ENCODE measurements at places on chromosomes 13 and 19.

DNA sequence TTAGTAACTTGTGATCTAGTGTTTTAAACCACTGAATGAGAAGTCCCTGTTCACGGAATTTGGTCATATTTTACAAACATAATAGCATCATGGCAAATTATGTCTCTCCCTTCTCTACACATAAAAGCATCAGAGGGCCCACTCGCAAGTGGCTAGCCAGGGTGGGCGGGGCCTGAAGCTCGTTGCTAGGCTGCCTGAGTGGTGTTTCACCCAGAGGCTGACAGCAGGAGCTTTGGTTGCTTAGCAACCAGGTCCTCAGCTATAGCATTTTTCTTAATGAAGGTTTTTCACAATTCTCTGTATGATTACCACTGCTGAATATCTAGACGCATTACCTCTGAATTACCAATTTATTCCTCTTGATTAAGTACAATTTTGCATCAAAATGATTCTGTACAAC, 126.5 kb downstream of the NALCN start:
- no peak for DNase-seq

DNA sequence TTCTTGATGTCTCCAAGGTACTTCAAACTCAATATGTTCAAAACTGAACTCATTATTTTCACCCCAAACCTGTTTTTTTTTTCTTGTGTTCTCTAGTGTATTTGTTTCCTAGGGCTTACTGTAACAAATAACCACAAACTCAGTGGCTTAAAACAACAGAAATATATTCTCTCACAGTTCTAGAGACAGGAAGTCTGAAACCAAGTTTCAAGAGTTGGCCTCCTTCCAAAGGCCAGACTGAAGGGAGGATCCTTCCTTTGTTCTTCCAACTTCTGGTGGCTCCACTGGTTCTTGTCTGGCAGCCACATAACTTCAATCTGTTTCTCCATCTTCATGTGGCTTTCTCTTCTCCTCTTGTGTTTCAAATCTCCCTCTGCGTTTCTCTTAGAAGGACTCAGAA, 62.0 kb upstream of the PDCD5 start:
- no peak for DNase-seq

DNA sequence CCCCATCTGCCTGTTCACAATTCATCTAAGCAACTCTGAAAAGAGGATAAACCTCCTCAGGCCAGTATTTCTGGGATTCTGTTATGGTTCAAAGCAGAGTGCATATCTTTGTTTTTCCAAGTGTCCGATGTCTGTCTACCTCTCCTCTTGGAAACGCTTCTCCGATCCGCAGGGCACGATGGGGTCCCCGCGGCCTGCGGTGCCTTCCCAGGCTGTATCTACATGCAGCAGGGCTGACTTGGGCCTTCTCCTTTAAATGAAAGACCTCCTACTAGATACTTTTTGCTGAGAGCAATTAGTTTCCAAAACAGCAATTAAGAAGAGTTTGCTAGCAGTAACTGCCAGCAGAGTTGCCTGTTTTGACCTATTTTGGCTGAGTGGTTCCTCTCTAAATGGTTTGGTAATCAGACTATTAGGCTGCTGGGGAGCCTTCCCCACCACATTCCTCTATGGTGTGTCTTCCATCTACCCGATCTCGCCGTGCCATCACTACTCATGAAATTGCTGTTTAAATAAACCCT, 23.5 kb downstream of the COL4A2 start:
- DNase-seq: no peak

DNA sequence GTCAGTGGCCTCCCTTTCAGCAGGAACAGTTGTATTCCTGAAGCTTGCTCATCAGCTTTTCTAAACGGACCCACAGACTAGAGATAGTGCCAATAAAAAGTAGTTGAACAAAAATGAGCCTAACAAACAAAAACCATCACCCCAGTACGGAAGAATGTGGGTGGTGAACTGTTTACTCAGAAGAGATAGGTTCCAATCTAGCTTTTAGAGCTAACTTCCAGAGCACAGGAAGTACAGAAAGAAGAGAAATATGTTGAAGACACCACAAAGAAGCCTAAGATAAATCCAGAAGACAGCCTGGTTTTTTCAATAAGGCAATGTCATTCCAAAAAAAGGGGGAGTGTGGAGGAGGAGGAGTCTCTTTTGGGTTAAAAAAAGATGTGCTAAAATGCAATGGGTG, 2.8 kb upstream of the LMO7 start:
- no peak for DNase-seq

DNA sequence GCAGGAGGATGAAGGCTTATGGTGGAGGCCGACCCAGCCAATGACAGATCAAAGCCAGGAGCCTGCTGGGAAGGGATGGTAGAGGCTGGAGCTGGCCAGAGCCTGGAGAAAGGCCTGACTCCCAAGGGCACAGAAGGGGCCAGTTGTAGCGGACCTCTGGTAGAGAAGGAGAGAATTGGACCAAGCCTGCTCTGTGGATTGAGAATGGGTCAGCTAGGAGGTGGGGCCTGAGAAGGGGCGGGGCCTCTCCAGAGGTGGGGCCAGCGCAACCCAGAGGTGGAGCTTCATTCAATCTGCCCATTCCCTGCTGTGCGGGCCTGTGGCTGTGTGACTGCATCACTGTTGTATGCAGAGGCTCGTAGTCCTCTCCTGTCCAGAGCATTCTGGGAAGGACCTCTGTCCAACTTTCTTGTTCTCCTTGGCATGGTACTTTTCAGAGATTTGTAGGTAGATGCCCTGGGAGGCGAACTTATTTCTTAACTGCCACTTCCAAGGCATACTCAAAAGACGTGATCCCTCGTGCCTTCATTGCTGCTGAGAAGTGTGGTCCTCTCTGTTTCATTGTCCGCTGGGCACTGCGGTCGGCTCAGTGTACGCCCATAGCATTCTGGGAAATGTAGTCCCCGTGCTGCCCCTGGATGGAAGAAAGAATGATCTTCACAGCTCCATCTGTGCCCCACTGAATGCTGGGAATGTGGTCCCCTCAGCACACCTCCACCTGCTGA, 6.7 kb downstream of the GRIN2D start:
- no peak for DNase-seq

- no peak for DNase-seq
These were observed 247.1 kb downstream of the DCT start for GRCh38 chr13:94232161-94232950.

DNA sequence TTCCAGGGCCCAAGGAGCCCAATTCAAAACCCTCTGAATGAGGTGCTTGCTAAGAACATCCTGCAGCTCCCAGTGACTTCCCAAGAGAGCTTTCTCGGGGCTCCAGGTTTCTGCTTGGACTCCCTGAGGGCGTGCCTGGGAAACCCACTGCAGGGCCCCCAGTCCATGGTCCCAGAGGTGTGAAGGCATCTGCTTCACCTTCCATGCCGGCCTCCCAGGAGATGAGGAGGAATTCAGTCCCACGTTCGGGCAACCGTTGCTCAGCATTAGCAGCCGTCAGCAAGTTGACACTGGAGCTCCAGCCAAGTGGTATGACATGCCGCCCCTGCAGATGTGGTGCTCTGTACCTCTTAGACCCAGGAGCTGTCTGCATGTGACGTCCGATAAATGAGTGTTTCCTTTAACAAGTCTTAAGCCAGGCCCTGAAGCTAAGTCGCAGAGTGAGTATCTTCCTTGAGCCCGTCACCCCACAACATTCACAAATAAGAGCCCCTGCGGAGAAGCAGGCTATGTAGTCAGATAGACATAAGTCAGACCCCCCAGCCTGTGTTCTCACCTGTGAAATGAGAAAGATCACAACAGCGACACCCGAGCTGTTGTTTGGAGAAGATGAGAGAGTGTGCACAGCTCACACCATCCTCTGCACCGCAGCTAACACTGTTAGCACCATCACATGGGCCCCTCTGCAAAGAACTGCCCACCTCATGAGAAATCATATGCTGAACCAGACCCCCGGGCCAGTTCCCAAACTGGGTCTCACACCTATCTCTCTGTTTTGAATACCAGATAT, 150.3 kb downstream of the KATNAL1 start:
- no peak for DNase-seq

DNA sequence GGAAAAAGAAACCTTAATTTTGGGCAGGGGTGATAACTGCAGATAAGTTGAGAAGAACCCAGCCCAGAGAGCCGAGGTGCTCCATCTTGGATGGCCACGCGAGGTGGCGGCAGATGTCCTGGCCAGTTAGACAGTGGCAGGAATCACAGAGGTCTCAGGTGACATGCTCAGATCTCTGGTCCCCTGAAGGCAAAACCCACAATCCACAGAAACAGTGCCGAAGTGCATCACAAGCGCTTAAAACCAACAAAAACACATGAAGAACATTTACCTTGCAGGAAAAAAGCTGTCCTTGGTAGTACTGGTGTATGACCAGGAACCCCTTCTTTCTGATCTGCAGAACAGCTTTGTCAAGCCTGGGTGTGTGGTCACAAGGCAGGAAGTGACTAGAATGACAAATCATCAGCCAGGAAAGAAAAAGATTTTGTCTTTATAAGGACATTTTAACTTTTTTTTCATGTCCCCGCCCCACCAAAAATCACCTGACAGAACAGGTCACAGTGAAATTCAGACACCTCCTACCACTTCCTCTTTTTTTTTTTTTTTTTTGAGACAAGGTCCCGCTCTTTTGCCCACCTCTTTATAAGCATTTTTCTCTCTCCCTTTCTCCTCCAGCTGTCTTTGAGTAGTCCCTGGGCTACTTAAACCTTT, at the start of gene LCP1:
TSS of gene LCP1 (minus strand) at position 338 of the 651 bp plus-strand sequence. CDS start 22,515 bp downstream, outside the sequence.
- peak; percentile 43 for DNase-seq

DNA sequence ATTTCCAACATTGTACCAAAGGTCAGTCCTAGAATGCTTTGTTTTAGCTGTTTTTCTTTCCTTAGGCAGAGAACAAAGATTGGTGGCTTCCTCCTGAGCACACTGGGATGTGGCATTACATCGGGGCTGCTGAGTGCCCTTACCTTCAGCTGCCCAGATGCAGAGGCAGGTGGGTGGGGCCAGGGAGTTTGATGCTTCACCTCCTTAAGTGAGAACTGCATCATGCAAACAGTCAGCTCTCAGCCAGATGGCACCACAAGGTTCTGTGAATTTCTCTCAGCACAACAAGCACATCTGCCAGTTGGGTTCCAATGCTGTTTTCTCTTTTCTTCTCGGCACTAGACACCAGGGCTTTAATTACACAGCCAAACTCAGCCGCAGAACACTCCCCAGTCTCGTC, 87.4 kb upstream of the UBL3 start:
- no peak for DNase-seq

- no peak for DNase-seq
These were observed 50.6 kb downstream of the GGACT start for GRCh38 chr13:100537951-100538462.

- DNase-seq: no peak
These were observed 138.6 kb downstream of the PCDH20 start for GRCh38 chr13:61277088-61277487.

DNA sequence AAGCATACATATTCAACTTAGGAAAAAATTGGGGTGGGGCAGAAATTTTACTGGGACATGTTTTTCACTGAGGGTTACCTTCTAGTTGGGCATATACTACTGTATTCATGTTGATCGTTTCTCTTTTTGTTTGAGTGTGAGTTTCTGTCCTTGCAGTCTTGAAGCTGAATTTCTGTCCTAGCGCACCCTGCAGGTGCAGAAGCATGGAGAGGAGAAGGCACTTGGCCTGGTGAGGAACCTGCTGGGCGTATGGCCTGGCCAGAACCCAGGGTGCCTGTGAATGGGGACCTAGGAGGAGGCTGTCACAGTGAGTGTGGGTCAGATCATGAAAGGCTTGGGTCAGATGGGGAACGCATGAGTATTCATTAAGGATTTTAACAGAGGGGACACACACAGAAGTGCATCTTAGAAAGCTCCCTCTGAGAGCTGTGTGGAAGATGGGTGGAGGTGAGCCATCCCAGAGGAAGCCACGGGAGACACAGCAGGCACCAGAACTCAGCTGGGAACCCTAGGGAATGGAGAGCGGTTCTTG, 36.8 kb downstream of the SERP2 start:
- DNase-seq: no peak

Data from stimulated activated CD8-positive, alpha-beta memory T cell treated with anti-CD3 and anti-CD28 coated beads, Interleukin-2, amount 100 ng/mL, for 48 hours (primary cell).